ENCODE measurements at places on chromosomes 6 and 20.

- DNase-seq, result no peak
Observed at GRCh38 chr20:37317316-37317715, 27.9 kb downstream of the MANBAL start.

DNA sequence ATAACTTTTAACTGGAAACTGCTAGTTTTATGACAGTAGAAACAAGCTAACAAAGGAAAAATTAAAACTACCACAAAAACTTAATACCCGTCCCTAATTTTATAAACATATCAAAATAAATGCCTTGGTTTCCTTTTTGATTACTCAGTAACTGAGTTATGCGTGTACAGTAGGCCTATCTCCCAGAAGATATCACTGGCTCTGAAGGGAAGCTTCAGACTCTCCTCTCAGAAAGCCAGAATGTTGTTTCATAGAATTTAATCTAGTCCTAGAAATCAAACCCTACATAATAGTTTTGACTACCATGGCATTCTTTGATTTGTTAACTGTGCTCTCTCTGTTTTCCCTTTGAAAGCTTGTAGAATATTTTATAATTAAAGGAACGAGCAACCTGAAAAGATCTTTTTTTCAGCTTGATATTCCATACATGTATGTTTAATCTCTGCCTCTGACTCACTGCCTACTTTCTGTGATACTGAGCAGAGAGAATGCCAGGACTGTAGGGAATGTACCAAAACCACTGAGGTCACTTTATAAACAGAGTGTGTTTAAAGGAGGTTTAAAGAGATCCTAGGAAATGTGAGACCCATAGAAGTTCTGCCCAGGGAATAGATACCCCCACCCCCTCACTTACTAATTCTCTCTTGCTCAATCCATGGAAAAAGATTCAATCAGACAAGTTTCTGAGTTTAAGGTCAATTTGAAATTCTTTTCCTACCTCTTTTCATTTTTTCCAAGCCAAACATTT lies 311.5 kb downstream of the HDGFL1 start:
- peak; percentile 59 for DNase-seq

- peak; percentile 72 for DNase-seq
Observed at GRCh38 chr6:27605401-27606342, 132.8 kb upstream of the ZNF184 start.

- DNase-seq, result no peak
Observed at GRCh38 chr6:35717449-35718374, 19.1 kb upstream of the ARMC12 start.

- peak; percentile 14 for DNase-seq
Observed at GRCh38 chr6:140436023-140436811, 1061.8 kb upstream of the CITED2 start.

DNA sequence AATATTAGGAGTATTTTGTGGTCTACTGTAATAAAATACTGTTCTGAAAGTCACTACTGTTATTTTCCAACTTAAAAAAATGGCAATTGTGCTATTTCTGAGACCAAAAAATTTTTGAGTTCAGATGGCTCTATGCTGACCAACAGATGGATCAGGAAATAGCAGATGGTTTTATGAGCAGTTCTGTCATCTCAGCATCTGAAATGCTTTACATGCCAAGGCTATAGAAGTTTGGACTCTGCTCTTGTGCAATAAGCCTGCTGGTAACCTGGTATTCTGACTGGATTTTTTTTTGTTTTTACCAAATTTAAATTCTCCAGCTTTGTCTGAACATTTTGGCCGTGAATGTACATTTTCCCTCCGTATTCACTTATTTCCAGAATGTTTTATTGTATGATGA lies 1127.5 kb downstream of the GRIK2 start:
- DNase-seq, result no peak

DNA sequence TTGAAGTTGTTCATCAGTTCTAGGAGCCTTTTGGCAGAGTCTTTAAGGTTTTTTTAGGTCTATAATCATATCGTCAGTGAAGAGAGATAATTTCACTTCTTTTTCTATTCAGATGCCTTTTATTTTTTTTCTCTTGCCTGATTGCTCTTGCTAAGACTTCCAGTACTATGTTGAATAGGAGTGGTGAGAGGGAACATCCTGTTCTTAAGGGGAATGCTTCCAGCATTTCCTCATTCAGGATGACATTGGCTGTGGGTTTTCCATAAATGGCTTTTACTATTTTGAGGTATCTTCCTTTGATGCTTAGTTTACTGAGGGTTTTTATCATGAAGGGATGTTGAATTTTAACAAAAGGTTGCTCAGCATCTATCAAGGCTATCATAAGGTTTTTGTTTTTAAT lies 109.5 kb downstream of the CLVS2 start:
- DNase-seq, result no peak

DNA sequence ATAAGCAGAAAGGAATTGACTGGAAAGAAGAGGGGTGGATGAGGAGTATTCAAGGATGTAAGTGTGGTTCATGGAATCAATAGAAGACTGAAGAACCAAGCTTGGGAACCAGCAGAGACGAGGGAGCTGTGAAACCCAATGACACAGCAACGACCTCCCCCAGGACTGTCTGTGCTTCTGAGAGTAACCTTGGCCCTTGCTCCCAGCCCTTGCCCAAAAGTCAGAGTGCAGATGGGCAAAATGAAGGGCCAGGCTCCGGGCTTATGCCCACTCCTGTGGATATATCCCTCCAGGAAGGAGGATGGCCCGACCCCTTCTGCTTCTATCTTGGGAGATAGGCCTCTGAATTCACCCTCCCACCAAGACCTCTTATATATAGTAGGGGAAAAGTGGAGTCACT lies 24.9 kb downstream of the FAM50B start:
- no peak for DNase-seq

- no peak for DNase-seq
Observed at GRCh38 chr6:168047841-168048723, 30.9 kb downstream of the FRMD1 start.
